ENCODE measurements at places on chromosomes 7 and 10.

- DNase-seq, result no peak
These were observed 14.6 kb downstream of the EPC1 start for GRCh38 chr10:32332299-32332750.

DNA sequence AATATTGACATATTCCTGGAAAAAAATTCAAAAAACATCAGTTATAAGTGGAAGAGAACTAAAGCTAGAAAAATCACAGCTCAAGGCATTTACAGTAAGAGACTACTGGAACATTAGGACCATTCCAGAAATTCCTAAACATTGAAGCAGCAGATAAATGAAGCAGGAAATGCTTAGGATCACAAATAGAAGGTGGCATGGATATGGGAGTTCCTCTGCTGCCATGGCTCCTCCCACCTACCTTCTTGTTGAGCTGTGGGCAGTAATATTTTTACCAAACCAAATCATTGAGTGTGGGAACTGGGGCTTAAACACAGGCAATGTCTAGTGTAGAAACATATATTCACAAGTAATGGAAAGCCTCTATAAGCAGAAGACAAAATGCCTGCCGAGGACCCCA, 292.8 kb downstream of the ANKRD7 start:
- DNase-seq, result no peak

GRCh38 chr7:16810573-16810972, 5.8 kb upstream of the AGR2 start:
- no peak for DNase-seq

GRCh38 chr7:30159698-30160143, 24.9 kb downstream of the MTURN start:
- DNase-seq, result no peak

GRCh38 chr10:112362833-112363232, 11.1 kb upstream of the ACSL5 start:
- no peak for DNase-seq

- no peak for DNase-seq
These were observed 270.5 kb upstream of the PODXL start for GRCh38 chr7:131826960-131827359.

DNA sequence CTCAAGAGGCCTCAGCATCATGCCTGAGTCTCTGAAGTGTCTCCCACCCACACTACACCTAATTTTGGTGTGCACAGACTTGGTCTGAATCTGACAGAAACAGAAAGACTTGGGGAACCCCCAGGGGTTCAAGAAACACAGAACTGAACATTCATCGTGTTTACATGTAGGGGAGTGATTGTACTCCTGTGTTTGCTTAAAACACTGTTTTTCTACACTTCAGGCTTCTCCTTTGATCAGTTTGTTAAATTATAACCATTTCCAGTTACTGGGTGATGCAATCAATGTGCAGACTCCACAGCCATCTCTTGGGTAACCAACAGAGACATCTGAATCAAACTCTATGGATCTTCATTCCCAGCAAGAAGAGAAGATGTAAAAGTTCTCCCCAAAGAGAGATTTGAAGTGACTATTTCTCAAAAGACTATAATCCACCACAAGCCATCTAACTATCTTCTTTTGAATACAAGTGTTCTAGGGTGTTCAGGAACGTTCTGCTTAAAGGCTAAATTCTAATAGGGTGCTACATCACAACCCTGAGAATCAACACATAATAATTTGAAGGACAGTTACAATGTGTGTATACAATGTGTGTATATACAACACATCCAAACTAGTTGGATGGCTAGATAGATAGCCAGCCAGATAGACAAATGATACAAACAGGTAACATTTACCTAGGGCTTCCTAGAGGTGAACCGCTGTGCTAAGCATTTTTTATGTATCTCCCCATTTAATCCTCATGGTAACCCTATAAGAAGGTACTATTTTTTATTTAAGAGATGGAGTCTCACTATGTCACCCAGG, 34.2 kb downstream of the DNAJC12 start:
- no peak for DNase-seq

DNA sequence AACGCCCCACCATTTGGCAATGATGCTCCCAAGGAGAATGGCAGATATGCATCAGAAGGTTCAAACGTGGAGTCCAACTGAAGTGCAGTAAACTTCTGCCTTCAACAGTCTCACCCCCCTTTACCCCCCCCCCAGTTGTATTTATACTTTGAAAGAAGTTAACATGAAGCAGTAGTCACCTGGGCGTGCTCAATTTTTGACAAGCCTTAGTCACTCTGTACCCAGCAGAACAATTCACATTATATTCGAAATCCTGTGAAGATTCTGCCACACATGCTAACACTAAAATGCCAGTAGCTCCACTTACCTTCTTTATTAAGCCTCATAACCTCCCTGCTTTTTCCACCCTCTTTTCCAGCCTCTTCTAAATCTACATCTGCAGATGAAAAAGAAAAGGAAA, 894 bp downstream of the ATXN7L1 start:
- no peak for DNase-seq

DNA sequence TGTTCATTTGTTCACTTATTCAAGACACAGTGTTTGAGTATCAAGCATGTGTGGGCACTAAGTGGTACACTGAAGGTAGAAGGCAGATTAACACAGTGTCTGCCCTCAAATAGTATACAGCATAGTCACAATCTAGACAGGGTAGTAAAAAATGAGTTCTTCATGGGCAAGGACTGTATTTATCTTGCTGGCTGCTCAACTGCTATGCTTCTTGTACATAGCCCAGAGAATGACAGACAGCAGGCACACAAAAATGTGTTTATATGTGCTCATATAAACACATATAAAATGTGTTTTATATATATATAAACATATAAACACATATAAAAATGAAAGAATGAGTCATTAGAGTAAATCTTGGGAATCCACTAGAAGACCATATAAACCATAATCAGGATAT, 43.1 kb downstream of the TFEC start:
- no peak for DNase-seq

DNA sequence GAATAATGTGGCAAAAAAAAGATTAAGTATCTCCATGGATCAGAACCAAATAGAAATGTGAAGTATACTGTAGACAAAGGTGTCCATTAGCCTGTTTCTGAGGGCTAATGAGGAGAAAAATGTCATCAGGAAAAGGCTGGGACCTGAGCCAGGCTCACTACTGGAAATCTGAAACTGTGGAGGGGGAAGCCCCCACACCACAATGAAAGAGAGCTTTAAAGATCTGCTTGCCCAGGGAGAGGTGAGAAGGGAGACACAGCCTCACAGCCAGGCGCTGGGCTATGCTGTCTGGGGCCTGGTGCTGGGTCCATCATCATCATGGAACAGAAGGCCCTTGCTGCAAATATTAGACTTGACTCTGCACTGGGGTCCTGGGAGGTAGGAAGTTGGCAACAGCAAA, 90.4 kb downstream of the OSBPL3 start:
- no peak for DNase-seq

DNA sequence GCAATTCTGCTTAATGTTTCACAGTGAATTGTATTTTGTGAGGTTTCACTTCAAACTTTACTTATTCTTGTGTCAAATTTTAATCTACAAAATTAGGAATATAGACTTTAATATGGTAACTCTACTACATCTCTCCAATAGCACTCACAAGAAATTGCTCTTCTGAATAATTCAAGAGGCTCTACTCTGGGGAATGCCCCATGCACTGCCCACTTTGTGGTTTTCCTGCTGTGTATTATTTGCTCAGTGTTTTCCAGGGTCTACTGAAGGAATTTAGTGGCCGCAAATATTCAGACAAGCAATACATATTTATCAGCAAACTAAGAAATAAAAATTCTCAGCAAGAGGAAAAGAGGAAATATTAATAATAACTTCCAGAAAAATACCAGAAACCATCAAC, 611.4 kb downstream of the TNS3 start:
- DNase-seq, result no peak

DNA sequence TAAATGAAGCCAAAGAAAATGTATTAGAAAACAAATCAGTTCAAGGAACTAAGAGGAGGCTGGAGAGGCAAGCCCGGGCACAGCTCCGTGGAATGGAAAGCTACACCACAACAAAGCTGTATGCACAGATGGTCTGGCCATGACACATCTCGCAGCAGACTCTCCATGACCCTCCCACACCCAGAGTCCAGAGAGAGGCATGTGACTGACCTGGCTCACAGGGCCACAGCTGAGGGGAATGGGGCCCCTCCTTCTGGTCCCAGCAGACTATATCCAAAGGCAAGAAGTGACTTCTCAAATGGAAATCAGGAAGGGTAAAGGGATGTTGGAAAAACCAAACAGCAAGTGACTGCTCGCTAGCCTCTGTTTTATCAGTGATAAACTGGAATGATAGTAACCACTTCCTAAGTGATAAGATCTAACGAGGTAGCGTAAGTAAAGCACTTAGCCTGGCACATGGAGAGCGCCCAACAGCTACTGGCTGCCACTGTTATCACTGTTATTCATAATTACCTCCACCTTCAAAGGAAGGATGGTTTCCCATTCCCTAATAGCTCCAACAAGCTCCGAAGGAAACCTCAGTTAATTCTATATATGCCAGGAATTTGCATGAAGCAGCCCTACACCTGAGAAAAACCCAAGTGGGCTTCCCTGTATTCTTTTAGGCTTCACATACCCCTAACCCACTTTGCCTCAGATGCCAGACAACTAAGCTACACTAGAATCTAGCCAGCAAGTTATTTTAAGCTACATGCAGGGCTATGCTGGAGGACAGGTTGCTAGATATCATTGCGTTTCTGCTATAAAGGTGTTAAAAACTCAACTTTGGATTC, 8.4 kb downstream of the OSBPL3 start:
- DNase-seq, result no peak

DNA sequence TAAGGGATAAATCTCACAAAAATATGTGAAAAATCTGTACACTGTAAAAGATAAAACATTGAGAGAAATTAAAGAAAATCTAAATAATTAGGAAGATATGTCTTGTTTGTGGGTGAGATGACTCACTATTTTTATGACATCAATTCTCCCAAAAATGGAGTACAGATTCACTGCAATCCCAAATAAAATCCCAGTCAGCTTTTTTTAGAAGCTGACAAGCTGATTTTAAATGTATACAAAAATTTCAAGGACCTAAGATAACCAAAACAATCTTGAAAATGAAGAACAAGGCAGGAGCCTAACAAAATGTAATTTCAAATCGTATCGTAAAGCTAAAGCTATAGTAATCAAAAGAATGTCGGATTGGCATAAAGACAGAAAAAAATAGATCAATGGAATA, 458.1 kb downstream of the GRID1 start:
- DNase-seq, result no peak

DNA sequence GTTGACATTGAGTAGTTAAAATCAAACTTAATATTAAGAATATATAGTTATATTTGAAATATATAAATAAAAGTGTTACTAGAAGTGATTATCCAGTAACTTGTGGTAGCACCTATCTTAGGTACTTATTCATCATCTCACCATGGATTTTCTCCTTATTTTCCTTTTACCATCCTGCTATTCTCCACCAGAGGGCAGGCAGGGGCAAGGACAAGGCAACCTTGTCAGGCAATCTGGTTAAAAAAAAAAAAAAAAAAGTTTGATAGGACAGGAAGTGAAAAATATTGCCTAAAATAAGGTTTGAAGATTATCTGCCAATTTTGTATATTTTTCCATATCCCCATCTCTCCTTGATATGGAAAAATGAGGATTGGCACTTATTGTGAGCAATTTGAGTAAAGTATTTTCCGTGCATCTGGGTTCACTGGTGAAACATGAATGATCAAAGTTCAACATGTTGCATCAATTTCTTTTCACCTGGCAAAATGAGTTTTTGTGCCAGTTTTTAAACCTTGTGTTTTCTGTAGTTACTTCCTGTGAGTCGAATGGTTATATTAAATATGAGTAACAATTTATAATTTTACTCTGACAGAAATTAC, 256.7 kb downstream of the AGMO start:
- DNase-seq, result no peak

GRCh38 chr10:86413046-86413728, 46.6 kb upstream of the GRID1 start:
- no peak for DNase-seq

DNA sequence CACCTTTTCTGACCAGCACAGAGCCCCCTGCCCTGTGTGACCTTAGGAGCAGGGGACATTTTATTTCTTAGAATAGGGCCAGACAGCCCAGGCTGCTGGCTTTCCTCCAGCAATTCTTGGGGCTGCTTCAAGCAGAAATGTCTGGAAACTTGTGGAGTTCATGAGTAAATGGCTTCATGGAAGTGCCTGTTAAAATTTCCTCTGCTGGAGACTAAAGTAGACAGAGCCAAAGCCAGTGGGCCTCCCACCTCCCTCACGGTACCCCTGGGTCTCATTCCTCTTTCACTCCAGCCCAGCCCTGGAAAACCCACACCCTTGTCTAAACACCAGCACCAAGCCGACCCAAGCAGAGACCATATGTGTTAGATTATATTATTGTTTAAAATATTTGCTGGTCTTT, 505.5 kb upstream of the ZMIZ1 start:
- no peak for DNase-seq

DNA sequence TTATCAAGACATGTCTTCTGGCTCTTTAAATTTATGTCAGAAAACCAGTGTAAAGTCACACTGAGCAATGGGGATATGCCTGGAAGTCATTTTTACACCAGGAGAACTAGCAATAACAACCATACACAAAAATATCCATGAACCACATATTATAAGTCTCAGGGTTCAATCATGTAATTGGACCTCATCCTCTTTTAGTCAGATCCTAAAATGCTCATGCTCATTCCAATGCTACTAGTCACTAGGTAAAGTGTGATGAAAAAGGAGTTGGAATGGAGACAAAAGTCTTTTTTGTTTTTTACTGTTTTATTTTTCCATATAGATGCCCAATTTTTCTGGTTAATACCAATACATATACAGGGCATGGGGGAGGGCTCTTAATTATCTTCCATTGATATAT, 306.1 kb downstream of the DGKB start:
- no peak for DNase-seq

- no peak for DNase-seq
These were observed 14.6 kb downstream of the PARP12 start for GRCh38 chr7:140048138-140048537.

DNA sequence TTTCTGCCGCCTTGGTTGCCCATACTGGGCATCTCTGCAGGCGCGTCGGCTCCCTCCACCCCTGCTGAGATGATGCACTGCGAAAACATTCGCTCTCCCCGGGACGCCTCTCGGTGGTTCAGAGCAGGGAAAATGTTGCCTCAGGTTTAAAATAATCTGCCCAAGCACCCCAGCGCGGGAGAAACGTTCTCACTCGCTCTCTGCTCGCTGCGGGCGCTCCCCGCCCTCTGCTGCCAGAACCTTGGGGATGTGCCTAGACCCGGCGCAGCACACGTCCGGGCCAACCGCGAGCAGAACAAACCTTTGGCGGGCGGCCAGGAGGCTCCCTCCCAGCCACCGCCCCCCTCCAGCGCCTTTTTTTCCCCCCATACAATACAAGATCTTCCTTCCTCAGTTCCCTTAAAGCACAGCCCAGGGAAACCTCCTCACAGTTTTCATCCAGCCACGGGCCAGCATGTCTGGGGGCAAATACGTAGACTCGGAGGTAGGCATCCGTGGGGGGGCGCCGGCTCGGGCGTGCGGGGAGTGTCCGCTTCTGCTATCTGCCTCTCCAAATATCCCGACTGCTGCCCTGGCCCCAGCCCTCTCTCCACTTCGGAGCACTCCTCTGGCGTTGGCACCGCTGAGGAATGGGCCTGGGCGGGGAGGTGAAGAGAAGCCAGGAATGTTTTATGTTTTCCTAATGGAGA, at the start of gene CAV1:
Gene CAV1, plus strand, starts transcription at position 428 of the 689 bp plus-strand sequence. Its CDS starts 27 bp downstream, at position 455.
- no peak for DNase-seq

- DNase-seq, result no peak
These were observed 51.7 kb upstream of the NCF1 start for GRCh38 chr7:74722153-74722552.

GRCh38 chr10:131616040-131616439, 284.8 kb upstream of the PPP2R2D start:
- DNase-seq, result no peak

- no peak for DNase-seq
These were observed 10.7 kb downstream of the APBB1IP start for GRCh38 chr10:26448706-26449435.
